Memory B cell (primary cell): ENCODE measurements at places on chromosomes 3 and 15.
A peak's percentile ranks its signal among the peaks of the same experiment; 100 is the strongest.

GRCh38 chr3:177300039-177300833 is 103.0 kb upstream of the TBL1XR1 start:
- DNase-seq = no peak

GRCh38 chr3:37499864-37500263 is 325.5 kb upstream of the LRRFIP2 start:
- DNase-seq = no peak

GRCh38 chr3:183178833-183179549 is 16.5 kb upstream of the LAMP3 start:
- no peak for DNase-seq

- DNase-seq = no peak
These were observed 25.1 kb downstream of the SPSB4 start for GRCh38 chr3:141076036-141076773.

- DNase-seq = no peak
These were observed 50.8 kb downstream of the SEMA3G start for GRCh38 chr3:52393959-52394670.

DNA sequence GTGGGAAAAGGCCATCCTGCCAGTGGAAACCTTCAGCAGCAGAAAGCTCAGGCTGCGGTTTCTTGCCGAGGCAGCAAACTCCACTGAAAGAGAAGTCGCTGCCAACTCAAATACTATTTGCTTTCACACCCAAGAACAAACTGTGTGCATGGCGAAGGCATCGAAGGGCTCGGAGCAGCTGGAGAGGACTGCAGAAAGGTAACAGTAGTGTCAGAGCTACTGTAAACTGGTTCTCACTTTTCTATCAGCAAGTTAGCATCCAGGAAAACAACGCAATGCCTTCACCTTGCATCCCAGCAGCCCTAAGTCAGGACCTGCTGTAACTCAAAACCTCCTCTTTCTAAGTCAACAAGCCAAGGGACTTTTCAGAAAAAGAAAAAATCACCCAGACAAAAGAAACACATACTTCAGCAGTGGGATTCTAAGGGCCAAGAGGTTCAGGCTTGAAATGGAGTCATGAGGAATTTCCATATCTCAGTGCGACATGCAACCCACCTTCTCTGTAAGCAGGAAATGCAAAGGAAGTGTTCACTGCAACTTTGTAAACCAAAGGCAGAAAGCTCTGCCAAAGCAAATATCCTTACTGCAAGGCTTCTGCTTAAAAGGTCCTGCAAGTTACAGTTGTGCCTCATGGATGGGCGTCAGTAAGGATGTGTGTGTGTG is 193.5 kb downstream of the FOXP1 start:
- DNase-seq = no peak

GRCh38 chr15:88644741-88645140 is 5.9 kb downstream of the ISG20 start:
- DNase-seq = no peak

- no peak for DNase-seq
These were observed 72.7 kb downstream of the NUP210 start for GRCh38 chr3:13347390-13347950.

- DNase-seq = no peak
These were observed 1.5 kb upstream of the CLK3 start for GRCh38 chr15:74613953-74614743.

GRCh38 chr3:46905213-46905560 is 27.7 kb downstream of the PTH1R start:
- no peak for DNase-seq

DNA sequence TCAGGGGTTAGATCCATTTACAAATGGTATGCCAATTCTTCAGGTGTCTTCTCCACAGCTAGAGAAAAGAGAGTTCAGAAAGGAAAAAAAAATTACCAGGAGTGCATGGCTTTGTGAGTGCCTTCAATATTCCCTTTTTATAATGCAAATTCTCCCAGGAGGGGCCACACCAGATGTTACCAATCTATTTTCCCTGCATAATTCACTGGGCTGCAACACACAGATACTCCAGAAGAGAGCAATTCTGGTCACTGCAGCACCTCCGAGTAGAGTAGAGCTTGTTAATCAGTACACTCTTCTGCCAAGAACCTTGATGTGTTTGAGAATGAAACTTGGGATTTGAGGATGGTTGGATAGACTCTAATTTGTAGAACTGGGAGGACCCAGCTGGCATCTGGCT is 80.7 kb upstream of the SPRED1 start:
- DNase-seq = no peak

DNA sequence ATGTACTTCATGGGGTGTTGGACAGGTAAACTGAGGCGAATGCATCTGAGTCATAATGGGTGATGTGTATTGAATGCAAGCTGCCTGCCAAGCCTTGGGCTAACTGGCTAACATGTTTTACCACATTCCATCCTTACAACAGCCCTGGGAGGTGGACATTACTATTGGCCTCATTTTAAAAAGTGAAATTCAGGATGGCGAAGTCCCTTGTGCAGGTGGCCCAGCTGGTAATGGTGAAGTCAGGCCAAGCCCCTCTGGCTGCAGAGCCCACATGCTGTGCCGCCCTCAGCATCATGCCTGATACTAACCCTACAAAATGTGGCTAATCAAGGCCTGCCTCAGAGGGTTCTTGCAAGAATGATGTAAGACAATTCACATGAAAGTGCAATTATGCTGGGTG is 60.0 kb upstream of the CHD2 start:
- DNase-seq = no peak

DNA sequence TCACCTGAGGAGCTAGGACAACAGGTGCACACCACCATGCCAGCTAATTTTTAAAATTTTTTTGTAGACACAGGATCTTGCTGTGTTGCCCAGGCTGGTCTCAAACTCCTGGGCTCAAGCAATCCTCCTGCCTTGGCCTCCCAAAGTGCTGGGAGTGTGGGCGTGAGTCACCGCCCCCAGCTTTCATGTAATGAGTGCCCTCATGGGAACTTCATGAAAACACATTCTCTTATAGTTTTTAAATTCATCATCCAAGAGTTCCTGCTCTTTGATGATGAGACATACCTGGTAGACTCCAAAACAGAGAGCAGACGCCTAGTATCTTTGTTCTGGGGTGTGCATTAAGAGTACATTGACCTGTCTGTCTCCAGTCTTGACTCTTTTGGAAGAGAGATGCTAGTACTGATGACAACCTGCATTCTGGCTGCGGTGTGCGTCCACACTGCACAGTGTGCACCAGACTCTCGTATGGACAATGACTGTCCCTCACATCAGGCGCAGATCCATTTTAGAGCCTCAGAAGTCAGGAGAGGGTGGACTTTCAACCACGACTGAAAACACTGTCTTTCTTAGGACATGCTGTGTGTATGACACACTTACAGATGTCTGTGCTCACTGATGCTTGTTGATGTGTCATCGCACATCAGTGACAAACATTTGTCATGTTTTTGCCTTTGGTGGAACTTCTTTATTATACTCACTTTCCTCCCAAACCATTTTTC is 2.0 kb downstream of the NRROS start:
- DNase-seq = peak; percentile 34

GRCh38 chr3:57598765-57599360 is 1.7 kb upstream of the ARF4 start:
- no peak for DNase-seq

- no peak for DNase-seq
These were observed 69.0 kb downstream of the SQOR start for GRCh38 chr15:45703670-45704328.

DNA sequence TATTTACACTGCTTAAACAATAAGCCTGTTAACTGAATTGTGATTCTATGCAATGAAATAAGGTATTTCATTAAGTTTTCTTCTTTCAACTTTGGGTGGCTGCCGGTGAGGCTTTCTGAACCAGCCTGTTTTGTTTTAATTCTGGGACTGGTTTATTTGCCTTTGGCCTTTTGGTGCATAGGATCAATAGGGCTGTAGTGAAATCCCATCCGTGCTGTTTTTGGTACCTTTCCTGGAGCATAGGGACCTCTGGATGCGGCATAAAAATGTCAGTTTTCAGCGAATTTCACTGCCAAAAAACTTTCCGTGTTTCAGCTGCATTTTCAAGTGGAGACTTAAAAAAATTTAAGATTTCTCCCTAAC is 514 bp downstream of the PLS1 start:
- DNase-seq = no peak

- DNase-seq = no peak
These were observed 40.5 kb upstream of the HES1 start for GRCh38 chr3:194095464-194095863.

- DNase-seq = no peak
These were observed 40.2 kb downstream of the IDH2 start for GRCh38 chr15:90062023-90062442.

- DNase-seq = no peak
These were observed 194.3 kb downstream of the CBLB start for GRCh38 chr3:105674437-105675065.

- no peak for DNase-seq
These were observed 74.0 kb upstream of the SNRPA1 start for GRCh38 chr15:101368861-101369642.

- DNase-seq = peak; percentile 22
These were observed 229.7 kb upstream of the TBL1XR1 start for GRCh38 chr3:177426878-177427495.

DNA sequence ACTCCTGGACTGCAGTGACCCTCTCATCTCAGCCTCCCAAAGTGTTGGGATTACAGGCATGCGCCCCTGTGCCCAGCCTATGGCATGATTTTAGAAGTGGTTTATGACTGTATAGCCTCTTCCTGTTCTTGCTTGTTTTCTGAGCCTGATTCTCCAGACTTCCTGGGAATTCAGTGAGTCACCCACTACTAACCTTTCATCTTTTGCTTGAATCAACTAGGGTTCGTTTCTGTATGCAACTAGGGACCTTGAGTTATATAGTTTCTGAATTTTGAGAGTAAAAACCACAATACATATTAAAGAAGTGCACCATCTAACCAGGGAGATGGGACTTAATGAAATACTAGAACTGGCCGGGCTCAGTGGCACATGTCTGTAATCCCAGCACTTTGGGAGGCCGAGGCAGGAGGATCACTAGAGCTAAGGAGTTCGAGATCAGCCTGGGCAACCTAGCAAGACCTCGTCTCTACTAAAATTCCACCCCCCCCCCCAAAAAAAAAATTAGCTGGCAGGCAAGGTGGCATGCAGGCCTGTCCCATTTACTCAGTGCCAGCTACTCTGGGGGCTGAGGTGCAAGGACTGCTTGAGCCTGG is 76.0 kb downstream of the ZNF609 start:
- DNase-seq = no peak

DNA sequence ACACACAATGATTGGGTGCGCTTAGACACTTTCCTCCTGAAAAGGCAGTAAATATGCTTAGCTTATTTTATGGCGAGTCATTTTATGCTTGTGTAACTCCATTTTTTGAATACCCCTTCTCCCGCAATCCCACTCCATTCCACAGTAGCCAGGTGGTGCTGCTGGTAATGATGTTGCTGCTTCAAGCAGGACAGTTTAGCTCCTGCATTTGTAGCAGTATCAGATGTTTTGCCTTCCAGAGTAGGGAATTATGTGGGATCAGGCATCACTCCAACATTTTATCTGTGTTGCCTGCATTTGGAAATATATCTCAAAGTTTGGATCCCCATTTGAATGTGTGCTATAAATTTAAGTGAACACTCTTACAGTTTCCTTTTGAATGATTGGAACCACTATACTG is 302.1 kb upstream of the SGO1 start:
- no peak for DNase-seq

GRCh38 chr15:78689626-78690025 is 48.6 kb upstream of the CHRNB4 start:
- no peak for DNase-seq

DNA sequence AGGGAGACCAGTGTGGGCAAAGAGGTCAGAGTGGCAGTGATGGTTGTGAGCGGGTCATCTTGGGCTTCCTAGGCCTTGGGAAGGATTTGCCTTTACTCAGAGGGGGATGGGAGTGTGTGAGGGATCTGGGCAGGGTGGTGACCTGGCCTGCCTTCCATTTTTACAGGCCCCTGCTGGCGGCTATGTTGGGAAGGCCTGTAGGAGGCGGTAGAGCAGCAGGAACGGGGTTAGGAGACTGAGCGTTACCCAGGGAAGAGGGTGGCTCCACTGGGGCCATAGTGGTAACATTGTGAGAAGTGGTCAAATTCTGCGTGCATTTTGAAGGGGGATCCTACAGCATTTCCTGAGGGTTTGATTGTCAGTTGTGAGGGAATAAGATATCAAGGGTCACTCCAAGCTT is 307.3 kb upstream of the CTDSPL start:
- no peak for DNase-seq

DNA sequence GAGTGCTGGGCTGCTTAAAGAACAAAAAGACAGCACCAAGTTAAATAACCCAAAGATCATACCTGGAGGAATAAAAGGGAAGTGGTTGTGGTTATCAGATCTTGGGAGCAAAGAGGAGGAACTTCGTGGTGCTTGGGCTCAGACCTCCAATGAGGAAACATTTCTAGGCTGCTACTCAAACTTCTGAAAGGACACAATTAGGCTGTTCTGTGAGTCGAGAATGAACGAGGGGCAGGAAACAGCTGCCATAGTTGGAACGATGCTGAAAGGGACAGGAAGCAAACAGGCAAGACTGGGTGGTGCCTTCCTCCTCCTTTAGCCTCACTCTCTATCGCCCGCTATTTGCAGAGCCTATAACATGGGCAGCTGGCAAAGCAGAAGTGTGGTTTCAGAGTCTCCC is 276.3 kb upstream of the ARRDC4 start:
- DNase-seq = no peak

GRCh38 chr15:56757875-56758274 is 24.6 kb upstream of the ZNF280D start:
- no peak for DNase-seq

- no peak for DNase-seq
These were observed 60.5 kb upstream of the ACTC1 start for GRCh38 chr15:34855893-34856292.

- no peak for DNase-seq
These were observed 7.1 kb upstream of the LXN start for GRCh38 chr3:158679547-158680000.

DNA sequence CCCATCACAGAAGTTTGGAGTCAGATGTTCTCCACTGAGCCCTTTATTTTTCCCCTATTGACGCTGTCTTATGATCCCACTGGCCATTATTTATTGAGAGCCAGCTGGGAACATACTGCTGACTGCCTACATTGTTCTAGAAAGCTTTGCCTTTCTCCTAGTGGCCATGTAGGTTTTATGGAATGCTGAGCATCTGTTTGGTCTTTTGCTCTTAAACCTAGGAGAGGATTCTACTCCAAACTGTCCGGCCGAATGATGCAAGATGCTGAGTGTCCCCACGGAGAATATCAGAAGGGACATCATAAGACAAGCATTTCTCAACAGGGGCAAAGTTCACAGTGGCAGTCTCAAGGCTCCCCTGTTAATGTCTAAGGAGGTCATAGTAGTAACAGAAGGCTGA is 171.4 kb downstream of the ARRDC4 start:
- no peak for DNase-seq

GRCh38 chr15:65101411-65101890 is 13.5 kb downstream of the UBAP1L start:
- DNase-seq = no peak
